ENCODE measurements at places on chromosomes 3 and 15.

- H3K27ac ChIP-seq = no peak overlapping the region
- DNase-seq = no peak
- peaks cover 5% of the 10 kb centered on the region for H3K4me1 ChIP-seq
- no peaks in the 10 kb centered on the region for H3K36me3 ChIP-seq
- H3K27me3 ChIP-seq = no peaks in the 10 kb centered on the region
- H3K4me3 ChIP-seq = no peak overlapping the region
These were observed 77.8 kb upstream of the TBC1D5 start for GRCh38 chr3:17820275-17820674.

DNA sequence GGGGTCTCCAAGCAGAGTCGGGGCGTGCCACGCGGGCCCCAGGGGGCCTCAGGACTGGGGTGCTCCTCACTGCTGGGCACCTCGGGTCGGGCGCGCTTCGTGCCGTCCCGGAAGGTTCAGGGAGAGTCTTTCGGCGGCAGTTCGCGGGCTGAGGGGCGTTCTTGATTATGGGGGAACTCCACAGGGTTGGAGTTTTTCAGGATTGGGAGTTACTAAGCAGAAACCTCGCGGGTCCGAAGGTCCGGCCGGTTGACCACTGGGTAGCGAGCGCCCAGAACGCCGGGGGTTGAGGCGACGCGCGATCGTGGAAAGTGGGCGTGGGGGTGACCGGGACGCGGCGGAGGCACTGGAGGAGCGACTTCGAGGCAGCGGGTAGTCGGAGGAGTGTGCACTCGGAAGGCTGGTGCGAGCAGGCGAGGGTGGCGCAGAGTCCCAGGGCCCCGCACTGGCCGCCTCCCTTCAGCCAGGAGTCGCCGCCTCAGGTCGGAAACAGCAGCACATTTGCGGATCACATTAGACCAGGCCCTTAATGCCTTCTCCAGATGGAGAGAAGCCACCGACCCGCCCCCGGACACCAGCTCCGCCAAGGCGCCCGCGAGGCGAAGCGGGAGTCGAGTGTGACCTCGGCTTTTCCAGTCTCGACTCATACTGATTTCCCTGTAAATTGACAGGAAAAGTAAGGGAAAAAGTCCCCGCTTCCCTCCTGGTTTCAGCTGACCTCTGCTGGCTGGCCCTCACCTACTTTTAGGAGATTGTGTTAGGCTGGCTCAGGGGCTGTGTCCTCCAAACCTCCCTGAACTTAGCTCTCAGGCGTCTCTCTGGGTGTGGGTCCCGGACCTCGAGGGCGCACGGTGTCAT, 685 bp downstream of the ADAMTSL3 start:
- H3K36me3 ChIP-seq = peaks cover 2% of the 10 kb centered on the region
- H3K27me3 ChIP-seq = peaks cover 84% of the 10 kb centered on the region
- H3K4me3 ChIP-seq = peak overlapping the region; percentile 67
- no peak for DNase-seq
- peaks cover 3% of the 10 kb centered on the region for H3K4me1 ChIP-seq
- no peak overlapping the region for H3K27ac ChIP-seq

GRCh38 chr3:135100366-135100765, 305.3 kb downstream of the EPHB1 start:
- no peak overlapping the region for H3K27ac ChIP-seq
- no peaks in the 10 kb centered on the region for H3K36me3 ChIP-seq
- no peak overlapping the region for H3K4me3 ChIP-seq

- peaks cover 30% of the 10 kb centered on the region for H3K27me3 ChIP-seq
- H3K36me3 ChIP-seq = no peaks in the 10 kb centered on the region
- H3K4me1 ChIP-seq = peaks cover 2% of the 10 kb centered on the region
- H3K4me3 ChIP-seq = no peak within 1 kb of the TSS
- H3K27ac ChIP-seq = no peak within 1 kb of the TSS
- DNase-seq = no peak
These were observed at the start of gene LYZL4 for GRCh38 chr3:42410370-42411131. Gene LYZL4, minus strand, starts transcription at chr3:42410610. Its CDS starts 3,359 bp downstream, at chr3:42407251.

DNA sequence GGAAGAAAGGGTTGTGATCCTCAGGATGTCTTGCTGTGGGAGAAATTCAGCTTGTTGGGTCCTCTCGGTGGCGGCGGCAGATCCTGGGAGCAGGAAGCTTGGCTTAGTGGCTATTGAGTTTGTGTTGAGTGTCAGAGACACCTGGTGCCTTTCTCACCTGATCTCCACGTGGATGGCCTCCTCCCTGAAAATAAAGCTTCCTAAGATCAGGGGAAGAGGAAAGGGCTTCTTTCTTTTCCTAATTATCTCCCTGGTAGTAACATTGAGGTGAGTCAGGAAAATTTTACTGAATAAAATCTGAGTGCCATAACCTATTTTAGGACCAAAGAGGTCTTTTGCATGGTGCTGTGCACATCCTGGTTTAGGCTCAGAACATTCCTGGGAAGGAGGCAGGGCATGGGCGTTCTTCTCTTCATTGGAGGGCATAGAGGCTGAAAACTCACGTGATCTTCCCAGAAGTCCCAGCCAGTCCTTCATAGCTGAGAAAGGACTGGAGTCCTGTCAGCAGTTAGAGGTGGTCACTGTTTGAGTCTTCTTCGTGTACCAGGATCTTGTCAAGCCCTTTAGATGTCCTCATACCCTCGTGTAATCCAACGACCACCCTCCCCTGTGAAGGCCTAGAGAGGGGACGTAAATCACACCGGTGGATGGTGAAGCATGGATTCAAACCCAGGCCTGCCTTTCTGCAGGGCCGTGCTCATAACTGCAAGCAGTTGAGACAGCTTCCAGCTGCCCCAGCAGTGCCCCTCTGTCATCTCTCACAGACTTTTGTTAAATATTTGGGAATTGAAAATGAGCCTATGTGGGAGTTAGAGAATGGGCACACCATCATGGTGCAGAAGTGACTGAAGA, 1.1 kb downstream of the CMTM8 start:
- H3K4me1 ChIP-seq = peaks cover 24% of the 10 kb centered on the region
- peaks cover 7% of the 10 kb centered on the region for H3K27me3 ChIP-seq
- H3K36me3 ChIP-seq = peaks cover 4% of the 10 kb centered on the region

DNA sequence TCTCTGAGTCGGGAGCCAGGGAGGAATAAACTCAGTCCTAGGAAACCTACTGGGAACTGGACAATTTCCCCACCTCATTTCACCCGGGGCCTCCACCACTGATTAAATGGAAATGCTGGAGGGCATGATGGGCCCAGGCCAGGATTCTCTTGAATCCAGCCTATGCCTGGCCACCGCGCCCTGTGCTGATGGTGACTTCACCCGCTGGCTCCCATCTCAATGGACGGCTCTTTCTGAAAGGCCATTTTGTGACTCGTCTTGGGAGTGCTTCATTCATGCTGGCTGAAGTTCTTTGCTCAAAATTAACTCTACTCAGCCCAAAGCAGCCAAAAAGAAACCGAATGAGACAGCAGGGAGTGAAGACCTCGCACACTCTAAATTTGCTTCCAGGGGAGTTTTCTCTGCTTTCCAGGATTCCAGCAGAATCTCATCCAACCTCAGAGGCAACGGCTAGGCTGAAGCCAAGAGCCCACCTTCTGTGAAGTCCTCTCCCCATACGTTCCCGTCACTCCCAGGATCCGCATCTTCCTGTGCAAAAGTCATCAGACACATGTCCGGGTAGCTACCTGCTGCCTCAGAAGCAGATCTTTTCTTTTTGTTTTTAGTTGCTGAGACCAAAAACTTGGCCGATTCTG, 266.0 kb upstream of the ICE2 start:
- no peak overlapping the region for H3K4me3 ChIP-seq
- H3K27ac ChIP-seq = peak overlapping the region; percentile 74
- H3K27me3 ChIP-seq = peaks cover 4% of the 10 kb centered on the region
- no peaks in the 10 kb centered on the region for H3K36me3 ChIP-seq
- DNase-seq = no peak

- peaks cover 2% of the 10 kb centered on the region for H3K4me1 ChIP-seq
- DNase-seq = no peak
- no peaks in the 10 kb centered on the region for H3K36me3 ChIP-seq
- no peak overlapping the region for H3K27ac ChIP-seq
These were observed 239.3 kb downstream of the SLC9A9 start for GRCh38 chr3:143608966-143609365.

- no peak overlapping the region for H3K27ac ChIP-seq
- no peak overlapping the region for H3K4me3 ChIP-seq
- H3K36me3 ChIP-seq = peaks cover 9% of the 10 kb centered on the region
These were observed 30.9 kb downstream of the UBE2E1 start for GRCh38 chr3:23836536-23837230.

GRCh38 chr3:149435996-149436885, 38.3 kb upstream of the TM4SF4 start:
- no peak for DNase-seq
- H3K27ac ChIP-seq = no peak overlapping the region
- H3K4me3 ChIP-seq = no peak overlapping the region
- peaks cover 16% of the 10 kb centered on the region for H3K4me1 ChIP-seq
- H3K27me3 ChIP-seq = no peaks in the 10 kb centered on the region

GRCh38 chr15:73329501-73330200, 39.1 kb downstream of the HCN4 start:
- H3K4me1 ChIP-seq = no peaks in the 10 kb centered on the region
- no peak overlapping the region for H3K4me3 ChIP-seq
- no peak for DNase-seq
- H3K27me3 ChIP-seq = no peaks in the 10 kb centered on the region

DNA sequence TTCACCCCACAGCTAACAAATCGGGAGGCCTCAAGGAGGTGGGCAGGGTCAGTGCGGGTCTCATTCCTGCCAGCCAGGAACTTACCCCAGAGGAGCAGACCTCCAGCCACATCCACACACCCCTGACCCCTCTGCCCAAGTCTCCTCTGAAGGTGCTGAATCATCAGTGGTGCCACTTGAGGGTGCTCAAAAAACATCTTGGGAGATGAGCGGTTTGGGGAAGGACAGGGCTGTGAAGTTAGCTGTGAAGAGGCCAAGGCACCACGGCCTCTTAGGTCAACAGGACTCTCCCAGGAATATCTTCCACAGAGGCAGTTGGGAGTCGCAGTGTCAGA, 1.2 kb downstream of the DAPK2 start:
- peak overlapping the region; percentile 61 for H3K4me3 ChIP-seq
- peaks cover 6% of the 10 kb centered on the region for H3K4me1 ChIP-seq
- no peak for DNase-seq
- H3K27me3 ChIP-seq = peaks cover 51% of the 10 kb centered on the region
- no peak overlapping the region for H3K27ac ChIP-seq

Data from mesothelial cell of epicardium (in vitro differentiated cells).